ENCODE measurements at places on chromosomes 5 and 9. TPM values are rescaled to one million over a fixed set of nuclear protein-coding genes. Genes with fewer than 3 reads are reported as not detected.

ZNF483 gene
- total RNA-seq: 1.2 TPM

INSYN2B gene
- total RNA-seq: 24.0 TPM

INSL6 gene
- total RNA-seq: not detected

CER1 gene
- total RNA-seq: not detected

SLC36A3 gene
- not detected for total RNA-seq

MEIKIN gene
- total RNA-seq: not detected

FAM221B gene
- not detected for total RNA-seq

TNFAIP8 gene
- 32.6 TPM for total RNA-seq
